COR-L47 (cell line): ENCODE measurements at places on chromosomes 2 and 18.

- no peak for DNase-seq
These were observed 93.1 kb downstream of the CABLES1 start for GRCh38 chr18:23228102-23229061.

DNA sequence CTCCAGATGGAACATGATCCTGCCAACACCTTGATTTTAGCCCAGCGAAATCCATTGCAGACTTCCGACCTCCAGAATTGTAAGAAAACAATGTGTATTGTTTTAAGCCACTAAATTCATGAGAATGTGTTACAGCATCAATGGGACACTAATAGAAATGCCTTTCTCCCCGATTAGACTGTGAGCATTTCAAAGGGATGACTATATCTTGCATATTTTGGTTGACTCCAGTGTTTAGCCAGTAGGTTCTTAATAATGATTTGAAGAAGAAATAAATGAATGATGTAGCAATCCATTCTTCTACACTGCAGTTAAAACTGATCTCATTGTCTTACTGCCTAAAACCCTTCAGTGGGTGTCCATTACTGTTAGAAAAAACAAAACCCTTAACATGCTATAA lies 67.4 kb upstream of the ACVR1C start:
- no peak for DNase-seq

GRCh38 chr2:3265981-3266924 lies 111.4 kb downstream of the EIPR1 start:
- DNase-seq, result no peak

DNA sequence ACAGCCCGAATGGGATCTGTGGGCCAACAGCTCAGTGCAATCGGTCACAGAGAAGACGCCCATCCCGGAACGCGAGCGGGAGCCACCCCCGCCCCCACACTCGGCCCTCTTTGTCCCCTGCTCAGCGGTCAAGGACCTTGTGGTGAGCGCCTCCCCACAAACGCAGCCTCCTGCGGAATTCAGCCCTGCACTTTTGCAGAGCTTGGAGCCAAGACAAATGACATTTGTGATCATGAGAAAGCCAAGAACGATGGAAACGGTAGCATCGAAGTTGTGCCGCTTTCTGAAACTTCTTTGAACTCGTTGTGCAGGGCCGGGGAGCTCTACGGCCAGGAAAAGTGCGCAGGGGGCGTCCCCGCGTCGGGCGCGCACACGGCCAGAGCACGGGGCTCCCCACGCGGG lies 6.7 kb upstream of the SALL3 start:
- DNase-seq, result no peak

DNA sequence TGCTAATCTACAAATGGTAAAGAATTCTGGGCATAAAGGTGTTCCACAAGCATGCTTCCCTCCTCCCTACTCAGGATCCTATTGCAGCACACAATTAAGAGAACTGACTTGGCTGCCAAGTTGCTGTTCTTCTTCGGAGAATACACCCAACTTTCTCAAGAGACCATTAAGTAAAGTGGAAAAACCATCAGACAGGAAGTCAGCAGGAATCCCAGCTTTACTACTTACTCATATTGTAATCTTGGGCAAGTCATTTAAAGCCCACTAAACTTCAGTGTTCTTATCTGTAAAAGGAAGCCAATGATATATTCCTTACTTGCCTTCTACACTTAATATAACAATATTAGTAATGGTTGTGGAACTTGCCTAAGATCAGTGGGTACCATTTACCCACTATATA lies 37.8 kb downstream of the PSTPIP2 start:
- DNase-seq, result no peak

DNA sequence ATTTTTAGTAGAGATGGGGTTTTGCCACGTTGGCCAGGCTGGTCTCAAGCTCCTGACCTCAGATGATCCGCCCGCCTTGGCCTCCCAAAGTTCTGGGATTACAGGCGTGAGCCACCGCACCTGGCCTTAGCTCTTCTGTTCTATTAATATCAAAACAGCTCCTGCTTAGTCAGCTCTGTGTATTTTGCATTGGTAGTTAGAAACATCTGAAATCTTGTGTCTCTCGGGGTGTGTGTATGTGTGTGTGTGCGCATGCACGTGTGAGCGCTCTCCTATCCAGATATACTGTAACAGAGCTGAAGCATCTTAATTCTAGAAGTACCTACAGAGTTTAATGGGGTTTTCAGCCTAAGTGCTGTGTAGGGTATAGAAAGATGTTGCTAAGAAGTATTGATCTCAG lies 33.7 kb downstream of the SETBP1 start:
- no peak for DNase-seq

DNA sequence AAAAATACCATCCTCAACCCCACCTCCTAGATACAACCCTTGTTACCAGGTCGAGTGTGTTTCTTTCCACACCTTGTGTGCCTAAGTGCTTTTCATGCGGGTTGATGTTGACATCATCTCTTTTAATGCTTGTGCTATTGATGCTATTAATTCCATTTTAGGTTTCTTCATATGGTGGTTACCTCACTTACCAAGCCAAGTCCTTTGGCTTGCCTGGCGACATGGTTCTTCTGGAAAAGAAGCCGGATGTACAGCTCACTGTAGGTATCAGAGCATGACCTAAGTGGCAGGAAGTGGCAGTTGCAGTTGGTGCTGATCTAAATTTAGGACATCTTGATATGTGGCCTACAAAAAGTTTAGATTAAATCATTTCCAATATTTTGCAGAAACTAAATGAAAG lies 149.9 kb upstream of the TTC39C start:
- no peak for DNase-seq

DNA sequence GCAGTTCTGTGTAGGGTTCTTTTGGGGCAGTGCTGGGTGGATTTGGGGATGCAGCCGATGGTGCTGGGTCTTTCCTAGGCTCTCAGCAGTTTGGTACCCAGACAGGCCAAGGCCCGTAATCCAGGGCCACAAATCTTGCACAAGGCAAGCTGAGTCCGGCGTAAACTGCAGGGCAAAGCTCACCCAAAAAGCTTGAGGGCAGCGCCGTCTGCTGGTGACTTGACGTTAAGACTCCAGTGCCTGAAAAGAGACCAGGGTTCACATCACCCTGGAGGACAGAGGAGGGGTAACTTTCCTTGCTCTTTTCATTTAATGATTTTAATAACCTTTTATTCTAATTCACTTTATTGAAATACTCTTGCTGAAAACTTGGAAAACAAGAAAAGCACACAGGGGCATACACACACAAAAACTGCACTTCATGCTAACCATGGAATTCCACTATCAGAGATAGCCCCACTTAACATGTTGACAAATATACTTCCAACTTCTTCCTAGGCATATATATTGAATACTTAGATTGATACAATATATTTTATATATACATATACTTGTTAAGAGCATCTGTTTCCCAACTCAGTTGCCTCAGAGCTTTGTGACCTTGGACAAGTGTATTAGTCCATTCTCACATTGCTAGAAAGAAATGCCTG lies 38.9 kb downstream of the CNGA3 start:
- peak; percentile 53 for DNase-seq

DNA sequence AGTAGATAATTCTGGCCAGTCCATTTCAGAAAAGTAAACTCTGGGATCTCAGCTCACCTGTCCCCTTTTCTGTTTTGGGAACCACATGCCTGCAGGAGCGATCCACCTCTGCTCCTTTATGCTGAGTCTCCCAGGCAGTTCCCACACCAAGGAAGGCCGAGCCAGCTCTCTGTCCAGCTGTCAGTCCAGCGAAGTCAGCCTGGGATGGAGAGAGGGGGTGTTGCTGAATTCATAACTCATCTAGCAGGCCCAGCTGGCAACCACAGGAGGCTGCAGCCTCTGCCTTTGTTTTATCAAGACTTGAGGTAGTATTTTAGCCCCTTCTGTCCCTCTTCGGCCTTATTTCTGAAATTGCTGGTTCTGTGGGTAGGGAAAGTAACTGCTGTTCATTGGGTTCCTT lies 209.9 kb downstream of the ARL4C start:
- no peak for DNase-seq

GRCh38 chr2:236177604-236177966 lies 9.4 kb upstream of the GBX2 start:
- no peak for DNase-seq

DNA sequence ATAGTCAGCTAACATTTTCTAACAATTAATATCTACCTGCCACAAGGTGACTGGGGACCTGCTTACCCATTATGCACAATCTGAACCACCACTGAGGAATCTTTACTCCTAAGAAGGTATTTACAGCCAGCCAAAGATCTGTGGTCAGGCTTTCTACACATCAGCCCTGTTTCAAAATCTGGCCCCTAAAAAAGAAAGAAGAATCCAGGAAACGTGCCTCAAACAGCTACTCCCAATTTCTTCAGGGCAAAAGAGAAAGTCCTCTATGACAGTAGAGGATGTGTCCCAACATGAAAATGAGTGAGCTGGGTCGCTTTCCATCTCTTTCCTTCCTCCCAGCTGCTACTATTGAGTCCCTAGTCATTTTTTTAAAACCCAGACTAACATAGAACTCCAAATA lies 79.5 kb downstream of the EPB41L3 start:
- no peak for DNase-seq

- no peak for DNase-seq
These were observed 28.2 kb downstream of the TSPYL6 start for GRCh38 chr2:54227798-54228197.

GRCh38 chr2:184890311-184890710 lies 292.0 kb downstream of the ZNF804A start:
- no peak for DNase-seq

GRCh38 chr2:203853271-203853670 lies 14.3 kb upstream of the CTLA4 start:
- no peak for DNase-seq

- no peak for DNase-seq
These were observed 116.6 kb downstream of the LIPG start for GRCh38 chr18:49678440-49678839.

DNA sequence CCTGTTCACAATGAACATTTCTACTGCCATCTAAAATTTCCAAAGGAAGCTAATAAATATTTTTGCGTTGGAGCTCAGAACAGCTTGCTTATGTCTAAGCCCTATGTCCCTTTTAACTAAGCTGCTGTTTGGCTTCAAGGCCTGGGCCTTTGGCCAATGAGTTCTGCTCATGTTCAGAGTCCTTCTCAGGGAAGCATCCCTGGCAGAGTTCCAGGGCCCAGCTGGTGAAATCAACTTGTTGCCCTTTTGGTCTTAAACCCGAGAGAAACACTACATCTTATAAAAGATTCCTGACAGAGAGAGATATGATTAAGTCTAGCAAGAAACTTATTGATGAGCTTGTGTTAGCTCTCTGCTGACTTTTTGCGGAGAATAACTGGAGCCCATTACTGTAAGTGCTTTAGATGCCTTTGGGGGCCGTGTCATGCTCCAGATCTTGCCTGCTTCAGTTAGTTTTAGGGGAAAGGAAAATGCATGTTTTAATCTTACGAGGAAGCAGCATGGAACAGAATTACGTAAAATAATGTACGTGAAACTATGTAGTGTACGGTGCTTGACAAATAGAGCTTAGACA lies 102.5 kb upstream of the NOSTRIN start:
- DNase-seq, result peak; percentile 11

- no peak for DNase-seq
These were observed 572 bp downstream of the RPS27A start for GRCh38 chr2:55232863-55233657.

DNA sequence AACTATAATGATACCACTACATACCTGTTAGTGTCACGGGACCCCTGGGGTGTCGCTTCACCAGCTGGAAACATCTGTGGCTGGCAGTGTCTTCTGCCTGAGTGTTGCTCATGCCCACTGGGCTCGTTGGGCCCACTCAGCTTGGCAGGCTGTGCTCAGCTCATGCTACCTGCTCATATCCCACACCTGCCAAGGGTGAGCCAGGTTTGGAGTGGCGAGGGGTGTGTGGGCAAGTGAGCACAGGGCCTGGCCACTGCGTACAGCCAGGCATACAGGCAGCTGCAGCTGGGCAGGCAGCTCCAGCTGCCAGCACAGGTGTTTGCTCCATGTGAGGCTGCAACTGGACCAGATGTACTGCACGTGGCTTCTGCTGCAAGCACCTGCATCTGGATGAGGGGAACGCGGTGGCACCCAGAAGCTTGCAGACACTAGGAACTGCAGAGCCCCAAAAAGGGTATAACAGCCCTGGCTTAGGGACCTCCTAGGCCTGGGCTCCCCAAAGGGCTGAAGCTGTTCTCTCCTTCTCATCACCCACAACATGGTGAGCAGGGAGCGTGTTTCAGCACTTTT lies 70.1 kb downstream of the SUCLG1 start:
- no peak for DNase-seq

DNA sequence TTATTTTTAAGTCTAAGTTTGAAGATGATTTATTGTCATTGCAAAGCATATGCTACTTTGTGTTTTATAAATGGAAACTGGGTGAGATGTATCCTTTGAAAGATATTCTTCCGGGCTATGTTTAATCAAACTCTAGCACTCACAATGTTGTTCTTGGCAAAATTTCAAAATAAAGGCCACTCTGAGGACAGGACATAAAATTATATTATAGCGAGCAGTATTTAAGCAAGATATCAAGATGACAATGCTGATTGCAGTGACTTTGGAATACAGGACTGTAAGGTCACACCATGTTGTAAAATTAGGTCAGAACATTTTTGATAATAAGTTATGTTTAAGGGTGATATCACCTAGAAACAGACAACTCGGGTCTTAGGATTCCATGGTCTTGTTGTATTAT lies 14.2 kb downstream of the RPRM start:
- no peak for DNase-seq

DNA sequence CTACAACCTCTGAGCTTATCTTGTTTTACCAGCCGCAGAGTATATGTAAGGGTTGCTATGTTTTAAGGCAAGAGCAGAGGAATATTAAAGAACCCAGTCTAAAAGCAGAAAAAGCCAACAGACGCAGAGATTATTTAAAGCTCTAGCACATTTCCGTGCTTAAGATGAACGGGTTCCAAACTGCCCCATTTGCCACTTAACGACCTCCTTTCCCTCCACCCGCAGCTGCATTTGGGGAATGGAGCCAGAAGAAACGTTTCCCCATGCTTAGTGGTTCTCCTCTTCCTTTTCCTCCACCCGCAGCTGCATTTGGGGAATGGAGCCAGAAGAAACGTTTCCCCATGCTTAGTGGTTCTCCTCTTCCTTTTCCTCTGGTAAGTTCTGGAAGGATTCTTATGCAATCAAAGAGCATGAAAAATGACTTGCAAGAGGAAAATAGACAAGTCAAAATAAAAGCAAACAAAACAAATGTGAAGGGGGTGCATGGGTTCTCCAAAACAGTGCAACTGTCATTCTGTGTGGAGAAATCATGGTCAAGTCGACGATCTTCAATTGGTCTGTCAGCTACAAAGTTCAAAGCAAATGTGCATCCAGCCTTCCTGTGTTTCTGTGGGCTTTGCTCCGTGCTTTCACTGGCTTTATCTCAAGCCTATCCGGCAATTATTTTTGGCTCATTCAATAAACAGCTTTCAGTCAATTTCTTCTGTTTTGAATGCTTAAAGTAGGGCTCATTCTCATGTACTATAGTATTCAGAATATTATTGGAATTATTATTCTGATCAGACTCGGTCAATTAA lies 57.8 kb downstream of the DIPK1C start:
- DNase-seq, result no peak

GRCh38 chr2:233329489-233330135 lies 22.0 kb downstream of the SAG start:
- DNase-seq, result peak; percentile 88

- no peak for DNase-seq
These were observed 36.9 kb upstream of the SLC14A1 start for GRCh38 chr18:45686891-45687611.
